ENCODE measurements at places on chromosomes 7 and 10.

DNA sequence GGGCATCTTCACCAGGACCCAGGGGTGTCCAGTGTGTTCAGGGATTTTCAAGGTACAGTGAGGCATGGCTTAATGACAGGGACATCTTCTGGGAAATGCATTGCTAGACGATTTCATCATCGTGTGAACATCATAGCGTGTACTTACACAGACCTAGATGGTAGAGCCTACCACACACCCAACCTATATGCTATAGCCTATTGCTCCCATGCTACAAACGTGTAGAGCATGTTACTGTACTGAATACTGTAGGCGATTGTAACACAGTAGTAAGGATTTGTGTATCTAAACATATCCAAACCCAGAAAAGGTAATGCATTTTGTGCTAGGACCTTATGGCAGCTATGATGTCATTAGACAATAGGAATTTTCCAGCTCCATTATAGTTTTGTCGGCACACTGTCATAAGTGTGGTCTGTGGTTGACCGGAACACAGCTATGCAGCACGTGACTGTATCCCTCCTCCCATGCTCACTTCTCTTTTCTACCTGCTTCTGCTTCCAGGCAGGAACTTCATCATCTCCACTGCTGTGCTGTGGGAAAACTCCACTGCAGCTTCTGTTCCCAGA lies 416.2 kb upstream of the NFE2L3 start:
- no peak overlapping the region for H3K4me3 ChIP-seq
- no peaks in the 10 kb centered on the region for H3K36me3 ChIP-seq
- no peak overlapping the region for H3K27ac ChIP-seq
- DNase-seq, result no peak

DNA sequence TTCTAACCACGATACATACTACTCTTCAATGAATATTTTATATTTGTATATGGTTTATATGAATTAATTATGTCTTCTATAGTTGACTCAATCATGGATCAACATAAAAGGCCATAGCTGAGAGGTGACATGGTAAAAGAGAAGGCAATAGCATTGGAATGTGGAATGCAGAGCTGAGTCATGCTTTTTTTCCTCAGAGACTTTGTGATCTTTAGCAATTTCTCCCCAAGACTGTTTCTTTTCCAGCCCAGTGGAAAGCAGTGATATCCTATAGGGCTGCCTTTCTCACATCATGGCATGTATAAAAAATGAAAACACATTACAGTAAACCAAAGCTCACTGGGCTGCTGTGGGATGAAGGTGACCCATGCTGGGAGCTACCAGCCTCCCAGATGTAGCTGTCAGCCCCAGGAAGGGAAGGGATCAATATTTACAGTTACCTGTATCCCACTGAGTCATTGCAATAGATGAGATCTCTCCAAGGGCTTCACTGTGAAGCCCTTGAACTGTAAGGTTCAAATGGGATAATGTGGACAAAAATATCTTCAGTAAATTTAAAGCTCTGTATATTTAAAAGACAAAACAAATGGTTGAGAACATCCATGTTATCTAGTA lies 30.2 kb downstream of the SLC39A12 start:
- no peak overlapping the region for H3K4me3 ChIP-seq
- no peaks in the 10 kb centered on the region for H3K4me1 ChIP-seq
- no peak overlapping the region for H3K27ac ChIP-seq
- DNase-seq, result no peak
- no peaks in the 10 kb centered on the region for H3K27me3 ChIP-seq
- no peaks in the 10 kb centered on the region for H3K36me3 ChIP-seq

GRCh38 chr7:11194492-11194891 lies 220.8 kb downstream of the PHF14 start:
- peaks cover 15% of the 10 kb centered on the region for H3K4me1 ChIP-seq
- H3K36me3 ChIP-seq, result no peaks in the 10 kb centered on the region
- DNase-seq, result no peak
- no peak overlapping the region for H3K27ac ChIP-seq

DNA sequence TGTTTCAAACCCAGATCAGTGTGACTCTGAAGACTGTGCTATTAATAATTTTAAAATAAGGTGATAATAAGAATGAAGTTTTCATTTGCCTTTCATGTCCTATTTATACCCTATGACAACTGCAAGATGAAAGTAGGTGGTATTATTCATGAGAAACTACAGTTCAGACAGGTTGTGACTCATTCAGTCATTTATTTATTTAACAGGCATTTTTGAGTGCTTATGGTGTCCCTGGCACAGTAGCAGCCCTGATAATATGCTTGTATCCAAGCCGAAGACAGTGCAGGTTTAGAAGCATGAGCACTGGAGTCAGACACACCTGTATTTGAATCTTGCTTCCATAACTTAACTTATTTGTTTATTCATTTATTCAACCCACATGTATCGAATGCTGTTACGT lies 87.1 kb downstream of the FZD1 start:
- DNase-seq, result no peak
- no peaks in the 10 kb centered on the region for H3K36me3 ChIP-seq
- peaks cover 12% of the 10 kb centered on the region for H3K4me1 ChIP-seq
- no peak overlapping the region for H3K4me3 ChIP-seq
- H3K27me3 ChIP-seq, result peaks cover 7% of the 10 kb centered on the region

DNA sequence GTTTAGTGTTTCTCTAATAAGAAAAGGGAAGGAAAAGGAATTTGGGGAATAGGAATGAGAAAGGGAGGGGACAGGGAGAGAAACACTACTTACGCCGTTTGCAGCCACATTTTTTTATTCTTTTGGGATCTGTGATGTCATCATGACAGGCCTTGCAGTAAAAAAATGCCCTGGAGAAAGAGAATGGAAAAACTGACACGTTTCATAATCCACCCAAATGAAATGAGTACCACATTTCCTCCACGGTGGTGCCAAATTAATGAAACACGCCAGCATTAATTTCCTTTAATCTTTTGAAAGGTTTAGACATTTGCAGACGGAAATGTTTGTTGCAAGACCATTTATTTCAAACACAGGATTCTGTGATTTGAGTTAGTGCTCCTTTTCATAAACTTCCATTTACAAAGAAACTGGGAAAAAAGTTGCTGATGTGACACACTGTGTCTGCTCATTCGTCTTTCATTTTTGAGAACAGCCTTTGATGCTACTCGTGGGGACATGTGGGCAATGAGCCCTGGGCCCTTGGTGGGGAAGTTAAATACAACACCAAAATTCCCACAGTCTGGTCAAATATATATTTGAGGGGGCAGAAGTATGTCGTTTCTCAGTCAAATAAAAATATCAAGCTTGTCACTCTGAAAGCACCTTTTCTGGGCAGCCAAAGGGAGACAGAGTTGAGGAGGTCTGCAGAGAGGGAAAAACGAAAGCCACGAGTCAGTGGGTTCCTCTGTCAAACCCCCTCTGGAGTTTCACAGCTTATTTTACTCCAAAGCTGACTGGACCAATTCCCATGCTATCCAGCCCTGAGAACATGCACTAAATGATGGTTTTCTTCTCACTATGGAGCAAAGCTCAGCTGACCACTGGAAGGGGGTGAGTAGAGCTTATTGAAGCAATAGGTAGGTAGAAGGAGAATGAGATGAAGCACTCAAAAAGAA lies 625.5 kb downstream of the KCNMA1 start:
- H3K4me3 ChIP-seq, result no peak overlapping the region
- H3K4me1 ChIP-seq, result no peaks in the 10 kb centered on the region
- H3K27me3 ChIP-seq, result no peaks in the 10 kb centered on the region

- H3K36me3 ChIP-seq, result no peaks in the 10 kb centered on the region
- H3K27ac ChIP-seq, result no peak overlapping the region
- H3K4me3 ChIP-seq, result no peak overlapping the region
- peaks cover 7% of the 10 kb centered on the region for H3K27me3 ChIP-seq
Measured at GRCh38 chr10:2121929-2122328, 384.6 kb upstream of the ADARB2 start.

DNA sequence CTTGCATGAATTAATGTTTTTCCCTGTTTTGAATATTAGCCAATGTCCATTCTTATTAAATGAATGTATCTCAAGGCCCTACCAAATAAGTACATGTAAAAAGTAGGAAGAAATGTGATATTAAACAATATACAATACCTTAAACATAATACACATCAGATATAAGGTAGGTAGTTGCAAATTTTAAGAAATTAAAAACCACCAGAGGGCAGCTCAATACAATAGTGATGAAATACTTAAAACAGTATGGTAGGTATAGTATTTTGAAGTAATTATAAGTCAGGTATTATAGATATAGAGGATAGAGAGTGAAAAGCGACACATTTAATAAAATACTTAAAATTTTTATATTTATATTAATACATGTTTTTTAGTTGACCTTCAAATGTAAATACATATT lies 43.6 kb upstream of the CDK14 start:
- H3K4me3 ChIP-seq, result no peak overlapping the region
- no peak for DNase-seq
- no peaks in the 10 kb centered on the region for H3K36me3 ChIP-seq

DNA sequence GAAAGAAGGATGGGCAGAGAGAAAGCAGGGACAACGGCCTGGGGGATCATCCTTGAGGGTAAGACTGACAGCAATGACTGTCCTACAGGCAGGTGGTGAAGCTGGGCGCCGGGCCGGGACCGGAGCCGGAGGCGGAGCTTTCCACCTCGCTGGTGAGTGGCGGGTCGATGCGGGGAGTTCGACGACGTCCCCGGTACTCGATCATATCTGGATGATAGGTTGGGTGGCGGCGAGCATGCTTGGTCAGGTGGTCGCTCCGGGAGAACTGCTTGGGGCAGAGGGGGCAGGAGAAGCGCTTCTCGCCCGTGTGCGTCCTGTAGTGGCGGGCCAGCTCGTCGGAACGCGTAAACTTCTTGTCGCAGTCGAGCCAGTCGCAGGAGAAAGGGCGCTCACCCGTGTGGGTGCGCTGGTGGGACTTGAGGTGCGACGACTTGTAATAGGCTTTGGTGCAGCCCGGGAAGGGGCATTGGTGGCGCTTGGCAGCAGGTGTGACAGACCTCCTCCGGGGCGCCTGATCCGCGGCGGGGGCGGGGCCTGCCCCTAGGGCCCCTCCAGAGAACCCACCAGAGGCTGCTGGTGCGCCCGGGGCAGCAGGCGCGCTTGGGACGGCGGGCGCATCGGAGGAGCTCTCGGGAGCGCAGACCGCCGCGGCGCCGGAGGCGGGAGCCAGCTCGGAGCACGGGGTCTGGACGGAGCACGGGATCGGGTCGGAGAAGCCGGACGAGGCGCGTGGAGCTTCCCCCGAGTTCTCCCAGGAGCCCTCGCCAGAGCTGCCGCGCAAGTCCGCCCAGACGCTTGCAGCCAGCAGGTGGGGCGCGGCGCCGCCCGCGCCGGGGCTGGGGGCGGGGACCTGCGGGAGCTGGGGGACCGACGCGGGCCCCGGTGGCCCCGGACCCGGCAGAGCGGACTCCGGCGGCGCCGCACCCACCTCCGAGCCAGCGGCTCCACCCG lies 752 bp downstream of the KLF14 start:
- H3K4me1 ChIP-seq, result no peaks in the 10 kb centered on the region
- peaks cover 25% of the 10 kb centered on the region for H3K27me3 ChIP-seq
- peak; percentile 52 for DNase-seq
- no peak overlapping the region for H3K27ac ChIP-seq
- peaks cover 16% of the 10 kb centered on the region for H3K36me3 ChIP-seq

DNA sequence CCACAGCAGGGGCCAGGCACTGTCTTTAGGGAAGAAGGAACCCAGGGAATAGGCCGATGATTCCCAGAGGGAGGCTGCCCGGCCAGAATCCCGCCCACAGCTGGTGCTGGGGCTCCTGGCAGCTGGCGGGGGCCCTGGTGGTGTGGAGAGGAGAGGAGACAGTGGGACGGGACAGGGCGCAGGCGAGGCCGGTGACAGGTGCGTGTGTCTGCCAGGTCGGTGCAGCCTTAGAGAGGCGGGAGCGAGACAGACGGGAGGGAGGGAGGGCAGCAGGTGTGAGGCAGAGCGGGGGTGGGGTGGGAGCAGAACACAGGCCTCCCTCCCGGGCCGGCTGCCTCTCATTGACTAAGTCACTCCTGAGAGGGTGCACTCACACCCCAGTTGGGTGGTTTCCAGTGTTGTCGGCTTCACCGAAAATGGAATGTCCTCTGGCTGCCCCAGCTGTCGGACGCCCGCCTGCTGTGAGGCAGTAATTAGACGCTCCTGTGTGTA lies 55.2 kb downstream of the ELFN1 start:
- H3K27ac ChIP-seq, result peak overlapping the region; percentile 68
- peak; percentile 85 for DNase-seq
- H3K36me3 ChIP-seq, result peaks cover 8% of the 10 kb centered on the region
- H3K4me1 ChIP-seq, result peaks cover 10% of the 10 kb centered on the region
- H3K4me3 ChIP-seq, result no peak overlapping the region

DNA sequence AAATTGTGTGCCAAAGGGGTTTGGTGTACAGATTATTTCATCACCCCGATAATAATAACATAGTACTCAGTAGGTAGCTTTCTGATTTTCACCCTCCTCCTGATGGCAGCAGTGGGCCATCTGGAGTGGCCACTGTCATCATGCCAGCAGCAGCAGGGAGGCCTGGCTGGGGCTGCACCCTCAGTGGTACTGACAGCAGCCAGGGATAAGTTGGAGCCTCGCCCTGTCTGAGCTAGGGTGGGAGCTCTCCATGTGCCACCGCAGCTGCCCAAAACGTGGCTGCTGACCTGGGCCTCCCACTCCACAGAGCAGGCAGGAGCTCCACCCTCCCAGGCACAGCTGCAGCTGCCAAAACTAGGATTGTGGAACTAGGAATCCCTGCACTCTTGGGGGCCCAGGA lies 700.8 kb upstream of the KCND2 start:
- no peaks in the 10 kb centered on the region for H3K27me3 ChIP-seq
- no peak overlapping the region for H3K4me3 ChIP-seq
- H3K4me1 ChIP-seq, result peaks cover 4% of the 10 kb centered on the region
- DNase-seq, result no peak

- no peak for DNase-seq
- peaks cover 5% of the 10 kb centered on the region for H3K36me3 ChIP-seq
- peaks cover 63% of the 10 kb centered on the region for H3K27me3 ChIP-seq
- no peak overlapping the region for H3K4me3 ChIP-seq
- no peak overlapping the region for H3K27ac ChIP-seq
Measured at GRCh38 chr10:69570050-69570816, 3.0 kb downstream of the NEUROG3 start.

DNA sequence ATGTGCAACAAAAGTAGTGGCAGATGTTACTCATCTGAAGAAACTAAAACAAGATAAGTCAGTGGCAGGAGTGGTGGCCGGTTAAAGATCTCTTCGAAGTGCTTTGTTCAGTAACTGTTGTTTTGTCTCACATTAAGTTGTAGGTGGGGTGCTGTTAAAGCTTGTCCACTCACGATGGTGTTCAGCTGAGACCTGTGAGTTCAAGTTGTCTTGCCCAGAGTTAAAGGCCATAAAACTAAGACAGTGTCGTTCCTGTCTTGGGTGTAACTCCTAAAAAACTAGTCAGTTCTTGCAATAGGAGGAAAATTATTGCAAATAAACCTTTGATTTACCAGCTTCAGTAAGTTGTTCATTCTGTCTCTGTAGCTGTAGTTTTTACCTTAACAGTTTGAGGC lies 857 bp upstream of the FOXP2 start:
- peaks cover 24% of the 10 kb centered on the region for H3K4me1 ChIP-seq
- DNase-seq, result no peak
- H3K36me3 ChIP-seq, result no peaks in the 10 kb centered on the region
- H3K4me3 ChIP-seq, result no peak overlapping the region
- no peak overlapping the region for H3K27ac ChIP-seq

GRCh38 chr10:108072466-108072865 lies 908.0 kb upstream of the SORCS1 start:
- no peak overlapping the region for H3K4me3 ChIP-seq
- H3K36me3 ChIP-seq, result no peaks in the 10 kb centered on the region
- no peak for DNase-seq
- no peaks in the 10 kb centered on the region for H3K27me3 ChIP-seq
- H3K27ac ChIP-seq, result no peak overlapping the region

GRCh38 chr10:121572859-121573537 lies 25.2 kb downstream of the FGFR2 start:
- DNase-seq, result no peak
- H3K4me1 ChIP-seq, result peaks cover 18% of the 10 kb centered on the region
- H3K4me3 ChIP-seq, result no peak overlapping the region
